ENCODE measurements at places on chromosomes 5 and 9.

DNA sequence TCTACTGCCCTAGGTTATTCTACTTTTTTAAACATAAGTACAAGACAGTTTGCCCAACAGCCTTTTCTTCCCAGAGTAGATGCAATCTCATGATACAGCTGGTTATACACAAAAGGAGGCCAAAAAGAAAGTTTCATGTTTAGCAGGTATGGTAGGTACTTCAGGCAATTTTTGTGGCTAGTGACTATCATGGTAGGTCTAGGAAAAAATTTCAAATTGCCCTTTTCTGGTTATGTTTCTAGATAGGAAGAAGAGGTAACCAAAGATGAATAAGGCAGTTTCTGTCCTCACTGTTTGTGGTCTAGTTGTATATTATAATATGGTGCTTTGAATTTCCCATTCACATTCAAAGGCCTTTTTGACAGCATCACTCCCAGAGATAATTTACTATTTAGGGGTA lies 19.7 kb downstream of the MEGF9 start:
- no peak for DNase-seq

DNA sequence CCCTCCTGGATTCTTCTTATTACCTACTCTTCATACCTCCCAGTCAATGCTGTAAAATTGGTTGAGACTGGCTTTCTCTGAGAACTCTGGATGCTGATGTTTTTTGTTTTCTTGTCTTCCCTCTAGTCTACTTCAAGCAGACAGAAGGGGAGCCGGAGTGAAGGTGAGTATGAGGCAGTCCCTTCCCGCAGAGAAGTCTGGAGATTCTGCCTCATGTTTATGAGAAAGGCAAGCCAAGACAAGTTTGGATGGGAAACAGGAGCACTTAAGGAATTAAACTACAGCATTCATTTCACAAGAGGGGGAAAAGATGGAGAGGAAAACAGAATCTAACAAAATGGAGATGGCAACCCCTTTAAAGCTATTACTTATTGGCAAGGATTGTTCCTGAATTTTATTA lies 246.1 kb downstream of the TRIM32 start:
- DNase-seq = no peak

- DNase-seq = no peak
Observed at GRCh38 chr9:136013524-136014034, 52.4 kb upstream of the UBAC1 start.

GRCh38 chr5:55052383-55052931 lies 28.4 kb downstream of the GZMK start:
- no peak for DNase-seq

DNA sequence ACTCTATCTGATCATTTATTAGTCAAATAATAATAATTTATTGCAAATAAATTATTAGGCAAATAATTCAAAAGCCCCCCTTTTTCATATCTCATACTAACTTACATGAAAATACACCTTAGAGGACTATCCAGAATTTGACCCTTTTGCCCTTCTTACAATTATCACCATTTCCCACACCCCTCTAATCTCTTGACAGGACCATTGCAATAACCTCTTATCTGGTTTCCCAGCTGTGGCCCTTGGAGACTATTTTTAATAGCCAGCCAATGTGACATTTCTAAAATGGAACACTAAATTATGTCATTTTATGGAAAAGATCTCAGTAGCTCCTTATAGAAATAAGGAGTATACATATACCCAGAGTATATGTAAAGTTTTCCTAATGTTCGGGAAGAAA lies 588.4 kb upstream of the COX7C start:
- DNase-seq = no peak

All from BJ (cell line).